ENCODE measurements at places on chromosomes 5 and 9.

DNA sequence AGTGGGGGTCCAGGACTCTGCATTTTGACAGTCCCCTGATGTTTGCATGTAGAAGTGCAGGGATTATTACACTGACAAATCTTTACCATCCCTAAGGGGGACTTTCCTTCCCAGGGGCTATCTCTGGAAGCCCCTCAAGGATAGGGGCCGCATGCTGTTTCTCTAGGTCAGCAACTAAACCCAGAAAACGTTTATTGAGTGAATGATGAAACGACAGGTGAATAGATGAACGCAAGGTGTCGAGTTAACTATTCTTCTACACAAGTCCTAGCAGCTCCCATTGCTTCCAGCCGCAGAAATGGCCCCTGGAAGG, 281 bp upstream of the HSD17B4 start:
- DNase-seq: no peak

GRCh38 chr5:96125231-96125891, 163.7 kb upstream of the ELL2 start:
- no peak for DNase-seq

GRCh38 chr5:32475334-32476097, 31.0 kb upstream of the ZFR start:
- DNase-seq: no peak

DNA sequence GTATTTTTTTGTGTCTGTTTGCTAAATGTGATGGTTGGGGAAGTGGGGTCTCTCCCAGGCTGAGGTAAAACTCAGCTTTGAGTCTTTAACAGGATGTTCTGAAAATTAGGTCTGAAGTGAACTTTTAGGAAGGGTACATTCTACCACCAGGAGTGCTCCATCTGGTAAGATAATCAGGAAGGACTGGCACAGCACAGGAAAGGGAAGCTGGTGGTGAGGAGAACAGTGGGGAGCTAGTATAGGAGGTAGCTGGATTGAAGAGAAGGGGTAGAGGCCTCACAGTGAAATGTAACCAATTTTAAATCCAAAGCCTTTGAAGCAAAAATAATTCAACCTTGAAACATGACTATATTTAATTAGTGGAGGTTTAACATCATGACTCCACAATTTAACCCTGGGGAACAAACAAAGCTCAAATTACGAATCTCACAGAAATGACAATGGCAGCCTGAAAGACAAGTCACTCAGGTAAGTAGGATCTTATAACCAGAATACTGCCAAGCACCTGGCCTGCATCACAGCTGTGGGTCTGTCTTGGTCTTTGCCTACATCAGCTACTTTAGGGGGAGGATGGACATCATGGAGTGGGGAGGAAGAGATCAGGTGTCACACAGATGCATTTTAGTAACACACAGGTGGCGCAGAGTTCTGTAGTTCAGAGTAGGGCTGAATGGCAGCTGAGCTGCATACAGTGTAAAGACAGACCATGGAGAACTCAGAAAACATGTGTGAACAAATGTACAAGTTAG, 445.3 kb downstream of the DMRT2 start:
- no peak for DNase-seq

DNA sequence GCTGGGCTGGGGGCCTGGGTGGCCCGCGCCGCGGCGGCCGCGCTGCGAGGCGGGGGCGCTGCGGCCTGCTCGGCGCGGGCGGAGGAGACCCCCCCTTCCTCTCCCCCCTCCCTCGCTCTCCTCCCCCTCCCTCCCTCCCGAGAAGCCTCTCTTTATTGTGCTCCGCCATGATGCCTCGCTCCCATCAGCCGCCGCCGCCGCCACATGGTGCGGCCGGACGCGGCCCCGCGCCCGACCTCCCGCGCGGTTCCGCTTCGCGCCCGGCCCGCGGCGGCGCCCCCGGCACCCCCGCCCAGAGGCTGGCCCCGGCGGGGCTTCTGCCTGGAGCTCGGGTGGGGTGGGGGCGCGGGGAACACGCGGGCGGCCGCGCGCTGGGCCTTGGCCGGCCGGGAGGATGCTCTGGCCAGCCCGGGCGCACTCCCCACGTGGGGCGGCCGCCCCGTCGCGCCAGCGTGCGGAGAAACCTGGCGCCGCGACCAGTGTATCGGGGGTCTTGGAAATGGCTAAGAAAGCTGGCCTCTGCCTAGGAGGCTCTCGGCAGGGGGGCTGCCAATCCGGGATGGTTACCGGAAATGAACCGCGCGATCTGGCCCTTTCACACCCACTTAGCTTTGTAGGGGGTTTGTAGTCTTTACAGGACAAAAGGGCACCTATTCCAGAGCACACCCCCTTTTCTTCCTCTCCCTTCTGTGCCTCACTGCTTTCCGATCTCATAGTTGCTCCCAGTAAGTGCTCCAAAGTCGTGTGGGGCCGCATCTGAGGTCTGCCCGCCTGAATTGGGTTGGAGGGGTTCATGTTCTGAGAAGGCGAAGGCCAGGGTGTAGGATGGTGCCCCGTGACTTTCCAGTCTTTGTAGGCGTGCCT, 1.0 kb downstream of the SET start:
- DNase-seq: peak; percentile 54

GRCh38 chr9:129145841-129146292, 32.2 kb downstream of the IER5L start:
- no peak for DNase-seq
